Erythroblast (primary cell): ENCODE measurements at places on chromosomes 2 and 18.

DNA sequence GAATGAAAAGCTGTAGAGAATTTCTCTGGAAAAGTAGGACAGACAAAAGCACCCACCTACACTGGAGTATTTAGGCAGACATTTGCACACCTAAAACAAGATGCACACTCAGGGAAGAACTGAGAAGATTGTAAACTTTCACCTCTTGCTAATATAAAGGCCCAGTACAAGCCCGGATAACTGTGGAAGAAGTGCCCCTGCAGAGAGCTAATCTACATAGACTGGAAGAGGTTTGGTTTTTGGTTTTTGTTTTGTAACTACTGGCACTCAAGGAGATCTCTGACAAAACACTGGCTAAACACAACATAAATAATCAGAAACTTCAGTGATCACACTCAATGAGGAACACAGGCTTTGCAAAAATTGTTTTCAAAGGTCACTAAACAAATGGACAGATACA, 782.2 kb upstream of the SLC8A1 start:
- DNase-seq: no peak

GRCh38 chr2:207285473-207285815, 119.7 kb upstream of the KLF7 start:
- DNase-seq: no peak

- no peak for DNase-seq
Observed at GRCh38 chr2:40155728-40156127, 296.2 kb downstream of the SLC8A1 start.

- no peak for DNase-seq
Observed at GRCh38 chr18:22307528-22307927, 110.2 kb downstream of the CTAGE1 start.
